ENCODE measurements at places on chromosomes 3 and 15.
A peak's percentile ranks its signal among the peaks of the same experiment; 100 is the strongest.

DNA sequence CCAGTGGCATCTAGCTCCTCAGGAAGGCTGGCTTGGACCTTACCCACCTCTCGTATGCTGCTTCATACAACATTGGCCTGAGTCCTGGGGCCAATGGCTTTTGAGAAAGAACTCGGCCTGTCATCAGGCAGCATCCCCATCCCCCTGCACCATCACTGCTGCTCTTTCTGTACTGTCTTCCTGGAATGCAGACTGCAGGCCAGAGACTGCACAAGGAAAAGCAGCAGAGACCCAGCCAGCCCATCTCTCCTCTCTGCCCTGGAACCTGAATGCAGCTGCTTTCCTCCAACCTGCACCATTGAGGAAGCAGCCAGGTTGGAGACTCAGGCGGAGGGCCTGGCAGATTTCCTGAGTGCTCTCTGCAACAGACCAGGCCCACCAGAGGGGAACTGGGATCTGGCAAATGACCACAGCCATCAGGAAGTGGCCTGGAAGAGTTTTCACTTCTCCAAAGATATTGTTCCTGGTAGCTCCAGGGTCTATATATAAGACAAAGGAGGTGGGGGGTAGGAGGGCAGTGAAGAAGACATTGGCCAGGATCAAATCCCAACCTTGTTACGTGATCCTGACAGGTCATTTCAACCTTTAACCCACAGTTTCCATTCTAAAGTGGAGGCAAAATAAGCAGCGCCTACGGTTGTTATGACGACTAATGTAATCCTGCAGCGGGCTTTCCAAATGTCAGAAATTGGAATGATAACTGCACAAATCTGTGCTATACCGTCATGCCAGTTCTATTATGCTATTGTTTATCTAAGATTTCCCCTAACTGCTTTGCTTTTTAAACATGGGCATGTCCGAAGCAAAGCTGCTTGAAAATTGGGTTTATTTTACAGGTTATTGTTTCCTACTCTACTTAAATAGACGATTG is 24.4 kb upstream of the RAB7A start:
- no peak for DNase-seq

DNA sequence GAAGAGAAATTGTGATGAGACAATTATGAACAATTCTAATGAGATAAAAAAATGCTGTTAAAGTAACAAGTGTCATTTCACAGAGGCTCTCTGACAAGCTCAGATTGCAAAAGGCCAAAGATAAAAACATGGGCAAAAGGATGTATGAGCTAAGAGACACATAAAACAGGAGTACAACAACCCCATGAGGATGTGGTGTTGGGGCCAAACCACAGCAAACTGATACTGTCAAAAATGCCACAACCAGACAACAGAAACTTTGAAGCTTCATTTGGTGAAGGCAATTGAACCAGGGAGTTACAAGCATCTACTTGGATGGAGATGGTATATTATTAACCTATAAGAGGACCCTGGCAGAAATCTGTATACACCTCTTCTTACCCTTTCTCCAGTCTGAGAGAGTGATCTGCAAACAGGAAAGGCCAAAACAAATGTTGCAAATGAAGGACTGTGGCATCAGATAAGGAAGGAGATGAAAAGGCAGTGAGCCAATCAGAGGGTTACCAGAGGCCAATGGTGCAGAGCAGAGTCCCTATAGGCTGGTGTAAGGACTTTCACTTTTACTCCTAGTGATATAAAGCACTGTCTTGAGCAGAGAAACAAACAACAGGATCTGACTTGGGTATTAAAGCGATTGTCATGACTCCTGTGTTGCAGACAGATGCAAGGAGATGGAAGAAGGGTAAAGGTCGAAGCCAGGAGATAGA is 659.0 kb downstream of the NTRK3 start:
- DNase-seq = no peak

DNA sequence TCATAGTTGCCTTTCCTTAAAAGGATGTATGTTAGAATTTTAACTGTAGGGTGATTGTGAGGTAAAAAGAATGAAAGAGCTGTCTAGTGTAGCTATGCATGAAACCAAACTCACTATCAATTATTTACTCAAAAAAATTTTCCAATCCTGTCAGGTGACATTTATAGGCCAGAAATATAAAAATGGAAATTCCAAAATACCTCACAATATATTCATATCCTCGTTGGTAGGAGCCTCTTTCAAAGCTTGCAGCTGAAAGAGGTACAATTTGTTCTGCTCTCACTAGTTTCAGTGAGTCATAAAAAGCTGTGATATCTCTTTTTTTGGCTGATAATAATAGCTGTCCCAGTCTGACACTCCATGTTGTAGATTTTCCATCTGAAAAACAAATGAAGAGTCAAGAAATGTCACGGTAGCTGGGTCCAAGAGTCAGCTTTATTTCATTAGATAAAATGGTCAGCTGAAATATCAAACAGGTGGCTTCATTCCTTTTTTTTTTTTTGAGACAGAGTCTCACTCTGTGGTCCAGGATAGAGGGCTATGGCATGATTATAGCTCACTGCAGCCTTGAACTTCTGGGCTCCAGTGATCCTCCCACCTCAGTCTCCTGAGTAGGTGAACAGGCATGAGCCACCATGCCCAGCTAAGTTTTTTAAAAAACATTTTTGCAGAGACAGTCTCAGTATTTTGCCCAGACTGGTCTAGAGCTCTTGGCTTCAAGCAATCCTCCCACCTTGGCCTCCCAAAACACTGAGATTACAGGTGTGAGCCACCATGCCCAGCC is 50.8 kb upstream of the XRN1 start:
- no peak for DNase-seq

GRCh38 chr3:135458541-135459322 is 506.8 kb upstream of the PPP2R3A start:
- DNase-seq = no peak

- no peak for DNase-seq
Observed at GRCh38 chr3:41874022-41874421, 87.9 kb downstream of the ULK4 start.

DNA sequence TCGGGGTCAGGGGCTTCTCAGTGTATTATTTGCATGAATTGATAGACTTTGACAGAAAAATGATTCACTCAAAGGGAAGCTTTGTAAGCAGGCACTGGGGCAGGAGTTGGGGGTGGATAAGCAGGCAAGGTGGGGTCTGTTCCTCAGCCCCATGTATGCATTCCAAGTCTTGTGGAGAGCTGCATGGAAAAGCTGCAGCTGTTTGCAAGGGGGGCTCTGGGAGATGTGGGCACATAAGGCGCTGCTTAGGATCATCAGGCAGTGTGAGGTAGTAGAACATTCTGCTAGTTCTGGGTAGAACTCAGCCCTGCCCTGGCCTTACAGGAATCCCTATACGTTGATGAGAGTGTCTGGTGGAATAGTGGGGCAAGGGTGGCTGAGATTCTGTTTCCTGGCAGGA is 154.2 kb upstream of the LRIG1 start:
- no peak for DNase-seq

DNA sequence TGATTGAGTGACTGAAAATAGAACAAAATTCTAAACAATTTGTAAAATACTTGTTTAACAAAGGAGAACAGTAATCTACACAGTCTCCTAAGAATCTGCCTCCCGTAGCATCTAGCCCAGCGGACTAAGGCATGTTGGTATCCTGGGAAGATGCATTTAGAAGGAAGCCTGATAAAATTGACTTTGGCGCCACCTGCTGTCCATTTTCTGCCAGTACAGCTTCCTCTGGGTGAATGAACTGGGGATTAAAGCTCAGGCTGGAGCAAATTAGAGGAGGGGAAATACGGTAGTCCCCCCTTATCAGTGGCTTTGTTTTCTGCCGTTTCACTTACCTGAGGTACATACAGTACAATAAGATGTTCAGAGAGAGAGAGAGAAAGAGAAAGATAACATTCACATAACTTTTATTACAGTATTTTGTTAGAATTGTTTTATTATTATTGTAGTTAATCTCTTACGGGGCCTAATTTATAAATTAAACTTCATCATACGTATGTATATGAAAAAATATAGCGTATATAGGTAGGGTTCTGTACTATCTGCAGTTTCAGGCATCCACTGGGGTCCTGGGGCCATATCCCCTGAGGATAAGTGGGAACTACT is 191.6 kb downstream of the GAP43 start:
- DNase-seq = peak; percentile 94

DNA sequence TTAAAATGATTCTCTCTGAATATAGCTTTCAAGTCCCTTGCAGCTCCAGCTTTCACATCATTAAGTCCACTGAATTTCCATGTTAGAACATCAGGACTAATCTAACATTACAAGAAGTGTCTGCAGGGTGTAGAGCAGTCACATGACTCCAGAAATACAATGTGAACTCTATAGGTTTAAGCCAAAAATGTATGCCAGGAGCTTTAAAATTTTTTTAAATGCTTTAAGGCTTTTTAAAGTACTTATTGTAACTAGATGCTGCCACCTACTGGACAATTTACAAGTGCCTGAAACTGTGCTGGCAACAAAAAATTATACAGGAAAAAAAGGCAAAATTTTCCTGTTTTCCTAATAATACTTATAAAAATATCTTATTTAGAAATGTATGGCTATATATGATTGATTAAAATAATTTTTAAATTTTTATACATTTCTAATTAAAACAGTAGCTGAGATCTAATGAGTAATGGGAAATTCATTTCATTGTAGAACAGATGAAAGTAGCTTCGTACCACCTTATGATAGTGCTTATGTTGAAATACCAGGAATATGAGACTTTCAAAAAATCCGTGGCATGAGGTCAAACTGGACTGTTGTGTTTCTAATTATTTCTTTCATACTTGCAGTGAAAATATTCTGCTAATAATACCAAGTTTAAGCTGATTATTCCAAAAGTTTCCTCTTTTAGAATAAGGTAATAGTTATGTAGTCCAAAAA is 25.7 kb downstream of the FSIP1 start:
- DNase-seq = peak; percentile 79

DNA sequence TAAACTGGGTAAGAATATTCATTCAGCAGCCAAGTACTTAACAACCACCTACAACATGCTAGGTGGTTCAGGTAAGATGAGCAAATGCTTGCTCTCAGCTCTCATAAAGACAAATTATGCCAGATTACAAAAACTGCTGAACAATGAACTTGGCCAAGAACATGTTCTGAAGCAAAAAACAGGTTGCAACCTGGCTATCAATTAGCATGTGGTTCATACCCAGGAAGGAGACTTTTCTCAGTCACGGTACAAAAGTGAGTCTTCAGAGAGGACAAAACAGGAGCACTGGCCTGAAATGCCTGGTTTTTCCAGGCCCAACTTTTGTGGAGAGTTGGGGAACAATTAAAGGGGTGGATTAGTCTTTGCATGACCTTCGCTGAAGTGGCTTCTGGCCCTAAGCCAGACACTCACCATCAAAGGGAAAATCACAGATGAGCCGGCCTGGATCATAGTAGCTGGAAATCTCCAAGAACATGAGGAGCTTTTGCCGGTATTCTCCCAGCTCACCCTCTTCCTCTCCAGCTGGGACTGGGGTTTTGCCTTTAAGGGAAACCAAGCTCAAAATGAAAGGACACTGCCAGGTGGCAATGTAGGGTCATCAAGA is 7.6 kb upstream of the PLA2G4F start:
- no peak for DNase-seq

GRCh38 chr3:147619921-147620560 is 210.9 kb downstream of the ZIC1 start:
- DNase-seq = no peak

DNA sequence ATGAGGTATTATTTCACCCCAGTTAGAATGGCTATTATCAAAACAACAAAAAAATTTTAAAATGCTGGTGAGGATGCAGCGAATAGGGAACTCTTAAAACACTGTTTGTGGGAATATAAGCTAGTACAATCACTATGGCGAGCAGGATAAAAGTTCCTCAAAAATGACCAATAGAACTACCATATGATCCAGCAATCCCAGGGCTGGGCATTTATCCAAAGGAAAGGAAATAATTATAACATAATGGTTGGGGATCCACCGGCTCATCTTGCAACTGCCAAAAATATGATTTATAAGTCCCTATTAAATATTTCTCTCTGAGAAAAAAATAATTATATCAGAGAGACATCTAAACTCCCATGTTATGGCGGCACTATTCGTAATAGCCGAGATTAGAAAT is 127.6 kb upstream of the MME start:
- no peak for DNase-seq

DNA sequence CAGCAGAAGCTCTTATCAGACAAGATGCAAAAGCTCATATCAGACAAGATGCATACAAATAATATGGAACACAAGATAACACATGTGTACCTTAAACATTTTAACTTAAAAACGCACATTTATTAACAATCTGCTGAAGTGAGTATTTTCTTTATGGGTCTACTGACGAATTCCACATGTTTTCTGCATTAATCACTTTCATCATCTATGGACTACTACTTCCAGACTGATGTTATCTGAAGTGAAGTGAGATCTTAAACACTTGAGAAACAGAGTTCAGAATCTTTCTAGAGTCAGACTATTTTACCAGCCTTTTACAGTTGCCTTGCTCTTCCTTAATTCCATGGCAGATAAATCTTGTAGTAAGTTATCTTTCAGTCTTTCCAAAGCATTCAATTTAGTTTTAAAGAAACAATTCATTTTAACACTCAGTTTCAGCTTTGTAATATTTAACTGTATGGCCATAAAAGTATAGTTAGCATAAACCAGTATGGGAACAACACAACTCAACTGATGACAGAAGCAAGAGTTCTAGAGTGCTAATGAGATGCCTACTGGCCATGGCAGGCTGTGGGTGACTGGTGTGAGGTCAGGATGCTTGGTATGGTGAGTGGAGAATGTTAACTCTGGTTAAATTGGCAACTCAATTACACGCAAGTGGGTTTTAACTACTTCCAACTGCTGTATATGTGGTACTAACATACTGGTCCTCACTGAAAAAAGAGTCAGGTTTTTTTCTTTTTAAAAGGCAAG is 9.8 kb downstream of the CMTM6 start:
- DNase-seq = no peak

DNA sequence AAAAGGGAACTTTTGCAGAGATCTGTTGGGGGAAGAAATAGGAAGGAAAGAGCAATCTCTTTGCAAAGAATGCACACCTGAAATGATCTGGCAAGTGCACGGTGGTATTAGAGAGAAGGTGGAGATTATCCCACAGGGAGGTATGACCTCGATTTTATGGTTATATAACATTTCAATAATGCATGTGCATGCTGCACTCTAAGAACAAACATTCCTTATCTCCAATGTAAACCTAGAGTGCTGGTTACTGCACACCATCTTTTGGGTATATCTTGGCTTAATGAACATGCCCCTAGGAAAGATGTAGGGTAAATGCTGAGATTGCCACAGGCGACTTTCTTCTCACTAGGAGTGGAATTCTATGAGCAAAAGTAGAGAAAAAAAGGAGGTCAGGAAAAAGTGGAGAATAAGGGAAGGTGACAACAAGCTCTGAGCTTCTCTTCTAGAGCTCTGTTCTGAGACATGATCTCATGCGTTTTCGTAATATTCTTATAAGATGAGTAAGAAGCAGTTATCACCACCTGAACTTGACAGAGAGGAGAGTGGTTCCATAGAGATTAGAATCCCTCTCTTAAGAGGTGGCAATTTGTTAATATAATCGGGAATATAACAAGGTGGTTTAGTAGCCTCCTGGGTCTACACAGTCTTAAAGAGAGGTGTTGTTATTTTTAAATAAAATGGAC is 117.5 kb upstream of the TMC3 start:
- DNase-seq = no peak

All from PC-3 (cell line).